Activated CD8-positive, alpha-beta memory T cell treated with anti-CD3 and anti-CD28 coated beads for 24 hours (primary cell): ENCODE measurements at places on chromosomes 12 and 14.

DNA sequence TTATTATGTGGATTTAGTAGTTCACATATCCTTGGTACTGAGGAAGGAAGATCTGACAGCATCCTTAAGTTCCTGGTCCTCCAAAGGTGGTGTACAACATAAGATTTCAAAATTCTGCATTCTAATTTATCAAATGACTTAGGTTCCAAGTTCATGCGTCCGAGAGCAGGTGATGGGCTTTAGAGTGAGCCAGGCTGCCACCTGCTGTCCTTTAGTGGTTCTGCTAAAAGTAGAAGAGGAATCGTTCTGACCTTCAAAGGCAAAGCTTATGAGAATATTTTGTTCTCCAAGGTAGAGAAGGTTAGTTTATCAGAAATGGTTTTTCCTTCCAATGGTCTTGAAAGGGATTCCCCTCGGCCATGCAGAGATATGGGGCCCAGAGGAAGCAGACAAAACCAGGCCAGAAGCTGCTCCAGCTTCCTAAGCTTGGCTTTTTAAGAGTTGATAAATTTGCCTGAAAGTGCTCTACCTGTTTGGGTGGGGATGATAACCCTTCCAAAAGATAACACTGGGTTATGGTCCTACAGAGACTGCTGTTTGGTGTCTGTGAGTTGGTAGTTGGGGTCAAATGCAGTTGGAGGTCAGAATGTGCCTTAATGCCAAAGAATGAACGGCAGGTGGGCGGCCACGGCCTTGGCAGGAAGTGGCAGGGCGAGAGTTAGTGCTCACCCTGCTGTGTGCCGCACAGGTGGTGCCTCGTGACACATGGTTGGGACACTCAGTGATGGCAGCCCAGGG is 29.1 kb upstream of the LRTM2 start:
- DNase-seq: peak; percentile 82

- no peak for DNase-seq
These were observed 422.2 kb upstream of the FOXG1 start for GRCh38 chr14:28344381-28344780.

DNA sequence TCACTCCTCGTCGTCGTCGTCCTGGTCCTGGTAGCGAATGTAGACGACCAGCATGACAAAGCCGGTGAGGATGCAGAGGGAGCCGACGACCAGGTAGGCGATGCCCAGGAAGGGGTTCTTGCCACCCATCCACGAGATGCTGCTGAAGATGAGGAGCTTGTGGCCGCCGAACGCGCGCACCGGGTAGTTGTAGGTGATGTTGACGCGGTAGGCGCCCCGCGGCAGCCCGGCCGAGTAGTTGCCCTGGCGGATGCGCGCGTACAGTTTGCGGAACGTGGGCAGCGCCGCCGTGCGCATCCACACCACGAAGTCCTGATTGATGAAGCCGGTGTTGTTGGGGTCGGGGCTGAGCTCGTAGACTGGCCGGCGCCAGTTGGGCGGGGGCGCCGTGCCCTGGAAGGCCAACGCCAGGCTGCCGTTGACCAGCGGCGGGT is 1.0 kb downstream of the TMEM30B start:
- no peak for DNase-seq

DNA sequence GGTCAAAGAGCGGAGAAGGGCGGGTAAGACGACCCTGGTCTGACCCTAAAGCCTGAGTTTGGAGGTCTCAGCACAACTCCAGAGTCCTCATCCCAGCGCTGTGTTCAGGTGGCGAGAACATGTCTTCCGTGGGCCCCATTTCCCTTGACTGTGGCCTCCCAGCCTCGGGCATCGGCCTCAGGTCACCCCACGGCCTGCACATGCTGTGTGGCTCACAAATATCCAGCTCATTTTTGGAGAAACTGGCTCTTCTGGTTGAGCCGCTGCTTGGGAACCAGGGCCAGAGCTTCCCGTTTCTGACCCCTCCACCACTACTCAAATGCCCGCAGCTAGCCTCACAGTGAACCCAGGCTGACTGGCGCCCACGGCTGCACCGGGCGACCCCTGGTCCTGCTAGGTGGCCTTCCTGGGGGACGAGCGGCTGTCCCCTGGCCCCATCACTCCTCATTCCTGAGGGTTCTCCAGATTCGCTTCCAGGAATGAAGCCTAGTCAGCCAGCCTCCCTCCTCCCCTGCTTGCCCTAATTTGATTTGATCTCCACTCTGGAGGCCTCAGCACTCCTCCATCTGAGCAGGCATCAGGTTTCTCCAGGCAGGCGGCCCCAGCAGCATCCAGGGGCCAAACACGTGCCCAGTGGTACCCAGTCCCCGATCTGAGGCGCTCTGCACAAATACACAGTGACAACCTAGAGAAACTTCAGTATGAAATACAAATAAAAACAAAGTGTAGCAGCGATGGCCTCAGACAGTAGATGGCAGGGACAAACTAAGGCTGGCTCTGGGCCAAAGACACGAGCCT is 4.7 kb downstream of the P2RX2 start:
- no peak for DNase-seq

DNA sequence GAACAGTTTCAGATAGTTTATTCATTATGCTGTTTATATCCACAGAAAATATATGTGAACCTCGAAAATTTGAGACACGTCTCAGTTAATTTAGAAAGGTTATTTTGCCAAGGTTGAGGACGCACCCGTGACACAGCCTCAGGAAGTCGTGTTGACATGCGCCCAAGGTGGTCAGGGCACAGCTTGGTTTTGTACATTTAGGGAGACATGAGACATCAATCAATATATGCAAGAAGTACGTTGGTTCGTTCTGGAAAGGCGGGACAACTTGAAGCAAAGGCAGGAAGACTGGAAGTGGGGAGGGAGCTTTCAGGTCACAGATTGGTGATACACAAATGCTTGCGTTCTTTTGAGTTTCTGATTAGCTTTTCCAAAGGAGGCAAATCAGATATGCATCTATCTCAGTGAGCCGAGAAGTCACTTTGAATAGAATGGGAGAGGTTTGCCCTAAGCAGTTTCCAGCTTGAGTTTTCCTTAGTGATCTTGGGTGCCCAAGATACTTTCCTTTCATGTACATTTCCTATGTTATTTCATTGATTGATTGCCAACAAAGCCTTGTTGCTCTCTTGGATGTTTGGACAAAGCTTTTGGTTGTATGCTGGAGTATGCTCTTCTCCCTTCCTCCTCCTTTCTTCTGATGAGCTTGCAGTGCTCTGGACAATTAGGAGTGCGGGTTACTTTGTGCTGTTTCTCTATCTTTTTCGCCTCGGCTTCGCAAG is 3.2 kb downstream of the SNAPC1 start:
- no peak for DNase-seq

DNA sequence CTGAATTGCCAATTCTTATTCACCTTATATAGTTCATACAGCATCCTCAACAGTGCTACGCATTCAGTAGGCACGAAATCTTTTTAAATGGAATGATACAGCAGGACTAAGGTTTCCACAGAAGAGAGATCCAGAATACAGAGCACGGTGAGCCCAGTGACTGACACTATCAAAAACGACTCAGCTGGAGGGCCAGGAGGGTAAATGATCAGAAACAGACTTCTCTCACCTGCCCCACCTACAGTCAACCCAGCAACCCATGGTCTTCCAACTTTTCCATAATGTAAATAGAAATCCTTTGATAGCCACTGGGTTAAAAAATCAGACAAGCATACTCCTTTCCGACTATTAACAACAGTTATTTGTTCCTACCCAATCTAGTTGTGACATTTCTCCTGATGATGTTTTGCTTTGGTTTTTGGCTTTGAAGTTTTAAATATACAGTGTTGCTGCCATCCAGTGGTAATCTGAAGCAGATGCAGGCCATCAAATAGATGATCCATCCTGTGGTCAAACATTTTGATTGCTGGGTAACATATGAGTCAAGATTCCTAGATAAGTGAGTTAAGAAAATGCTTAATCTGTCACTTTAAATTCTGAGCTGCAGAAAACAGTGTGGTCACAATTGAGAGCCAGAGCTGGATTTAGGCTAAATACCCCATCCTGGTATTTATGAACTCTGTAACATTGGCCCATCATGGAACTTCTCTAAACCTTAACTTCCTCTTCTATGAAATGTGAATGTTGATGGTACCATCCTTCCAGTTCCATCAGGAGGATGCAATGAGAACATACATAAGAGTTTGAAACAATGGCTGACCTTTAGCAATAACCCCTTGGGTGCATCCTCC is 42.0 kb downstream of the GPHB5 start:
- no peak for DNase-seq

GRCh38 chr14:35965400-35965799 is 139.3 kb downstream of the BRMS1L start:
- no peak for DNase-seq

GRCh38 chr14:101780887-101781239 is 19.4 kb downstream of the PPP2R5C start:
- no peak for DNase-seq

GRCh38 chr14:99563749-99564129 is 40.3 kb downstream of the CCDC85C start:
- DNase-seq: no peak

DNA sequence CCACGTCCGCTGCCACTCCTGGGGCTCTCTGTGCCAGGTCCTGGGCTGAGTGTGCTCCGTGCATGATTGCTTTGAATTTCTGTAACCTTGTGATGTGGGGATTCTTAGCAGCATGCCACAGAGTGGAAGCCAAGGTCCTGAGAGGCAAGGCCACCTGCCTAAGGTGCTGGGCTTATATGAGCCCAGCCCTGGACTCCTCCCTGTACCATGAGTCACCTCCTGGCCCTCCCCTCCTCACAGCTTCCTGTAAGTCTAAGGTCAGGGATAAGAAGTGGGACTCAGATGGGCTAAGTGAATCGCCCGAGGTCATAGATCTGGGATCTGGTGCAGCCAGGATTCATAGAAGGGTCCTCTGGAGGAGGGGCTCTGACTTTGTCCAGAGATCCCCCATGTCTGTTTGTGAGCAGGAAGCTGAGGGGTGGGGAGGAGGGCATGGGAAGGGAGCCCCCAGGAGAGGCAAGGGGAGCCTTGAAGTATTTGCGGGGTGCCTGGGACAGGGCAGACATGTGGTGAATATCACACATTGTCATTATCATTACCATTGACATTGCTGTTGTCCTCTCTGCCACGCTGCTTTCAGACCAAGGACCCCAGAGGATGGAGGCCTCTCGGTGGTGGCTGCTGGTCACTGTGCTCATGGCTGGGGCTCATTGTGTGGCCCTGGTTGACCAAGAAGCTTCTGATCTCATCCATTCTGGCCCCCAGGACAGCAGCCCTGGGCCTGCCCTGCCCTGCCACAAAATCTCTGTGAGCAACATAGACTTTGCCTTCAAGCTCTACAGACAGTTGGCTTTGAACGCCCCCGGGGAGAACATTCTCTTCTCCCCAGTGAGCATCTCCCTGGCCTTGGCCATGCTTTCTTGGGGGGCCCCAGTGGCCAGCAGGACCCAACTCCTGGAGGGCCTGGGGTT is 28.8 kb downstream of the SERPINA3 start:
- DNase-seq: peak; percentile 40

DNA sequence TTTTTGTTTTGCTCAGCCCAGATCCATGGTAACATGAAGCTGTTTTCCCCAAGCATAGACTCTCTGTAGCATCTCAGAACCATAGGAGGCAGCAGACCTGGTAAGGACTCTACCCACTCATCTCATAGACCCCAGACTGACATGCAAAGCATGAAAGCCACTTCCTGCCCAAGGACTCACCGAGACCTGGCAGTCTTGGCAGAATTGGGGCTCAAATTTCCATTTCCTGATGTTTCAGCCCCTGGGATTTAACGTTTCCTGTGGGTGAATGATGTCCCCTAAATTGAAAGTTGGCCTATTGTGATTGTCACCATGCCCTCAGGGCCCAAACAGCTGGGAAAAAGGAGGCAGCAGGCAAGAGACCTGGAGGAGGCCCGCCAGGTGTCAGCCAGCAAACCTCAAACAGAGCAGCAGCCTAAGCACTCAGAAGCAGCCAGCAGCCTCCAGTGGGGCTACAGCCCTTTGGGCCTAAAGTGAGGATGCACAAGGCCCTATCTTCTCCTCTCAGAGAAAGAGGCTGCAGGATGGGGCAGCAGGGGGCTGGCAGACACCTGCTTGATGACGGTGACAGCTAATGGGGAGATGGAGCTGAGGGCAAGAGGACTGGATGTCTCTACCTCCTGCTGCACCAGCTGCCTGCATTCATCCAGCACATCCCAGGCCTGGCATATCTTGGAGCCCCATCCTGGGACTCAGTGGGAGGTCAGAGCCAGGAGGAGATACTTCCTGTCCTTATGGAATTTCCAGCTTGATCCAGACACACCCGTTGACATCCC is 8.5 kb downstream of the KRT85 start:
- DNase-seq: peak; percentile 70

- no peak for DNase-seq
These were observed 2.7 kb downstream of the LRP1 start for GRCh38 chr12:57130941-57131340.

DNA sequence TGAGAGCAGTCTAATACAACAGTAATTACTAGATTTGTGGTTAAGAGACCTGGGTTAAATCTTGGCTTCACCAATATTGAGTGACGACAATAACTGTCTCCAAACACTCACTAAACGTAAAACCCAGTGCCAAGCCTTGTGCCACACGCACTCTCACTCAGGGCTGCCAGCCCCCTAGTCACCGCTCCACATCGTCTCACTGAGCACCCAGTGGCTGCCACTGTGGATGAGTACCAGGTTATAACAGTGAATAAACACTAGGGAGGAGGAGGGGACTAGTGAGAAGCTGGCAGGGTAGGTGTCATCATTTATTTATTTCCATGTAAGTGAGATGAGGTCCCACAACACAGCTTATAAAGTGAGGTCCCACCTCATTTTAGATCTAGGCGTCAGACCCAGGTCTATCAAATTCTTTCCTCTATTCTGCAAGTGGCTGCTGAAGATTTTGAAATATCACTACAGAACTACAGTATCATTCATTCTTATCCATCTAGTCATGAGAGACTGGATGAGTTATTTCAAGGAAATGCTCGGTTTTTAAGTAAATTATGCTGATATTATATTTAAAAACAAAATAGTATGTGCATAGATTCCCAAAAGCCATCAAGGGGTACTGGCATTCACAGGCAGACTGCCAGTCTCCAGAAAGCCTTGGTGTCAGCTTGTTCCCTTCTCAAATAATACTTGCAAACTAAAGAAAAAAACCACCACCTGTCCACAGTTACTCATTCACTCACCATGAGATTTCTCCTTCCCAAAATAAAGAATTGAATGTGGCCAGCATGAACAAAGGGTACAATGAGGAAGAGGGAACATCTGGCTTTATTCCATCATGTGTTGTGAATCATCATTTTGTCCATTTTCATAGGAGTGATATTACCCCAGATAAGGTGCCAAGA is 84.0 kb downstream of the PTPN21 start:
- no peak for DNase-seq

DNA sequence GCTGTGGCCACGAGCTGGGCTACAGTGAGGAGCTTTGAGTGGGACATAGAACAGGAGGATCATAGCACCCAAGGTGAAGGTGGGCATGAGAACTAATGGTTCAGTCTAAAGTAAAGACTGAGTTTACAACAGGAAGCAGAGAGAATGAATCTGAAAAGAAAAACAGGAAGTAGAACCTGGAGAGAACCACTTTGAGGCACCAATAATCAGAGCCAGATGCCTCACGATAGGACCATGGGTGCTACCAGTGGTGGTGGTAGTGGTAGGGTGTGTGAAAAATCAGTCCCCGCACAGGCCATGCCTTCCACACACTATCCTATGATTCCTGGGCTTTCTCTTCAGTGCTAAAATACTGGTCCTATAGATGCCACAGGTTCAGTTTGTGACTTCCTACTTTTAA is 293.6 kb downstream of the AKAP6 start:
- no peak for DNase-seq
